ENCODE measurements at places on chromosomes 2 and 18.
A peak's percentile ranks its signal among the peaks of the same experiment; 100 is the strongest.

DNA sequence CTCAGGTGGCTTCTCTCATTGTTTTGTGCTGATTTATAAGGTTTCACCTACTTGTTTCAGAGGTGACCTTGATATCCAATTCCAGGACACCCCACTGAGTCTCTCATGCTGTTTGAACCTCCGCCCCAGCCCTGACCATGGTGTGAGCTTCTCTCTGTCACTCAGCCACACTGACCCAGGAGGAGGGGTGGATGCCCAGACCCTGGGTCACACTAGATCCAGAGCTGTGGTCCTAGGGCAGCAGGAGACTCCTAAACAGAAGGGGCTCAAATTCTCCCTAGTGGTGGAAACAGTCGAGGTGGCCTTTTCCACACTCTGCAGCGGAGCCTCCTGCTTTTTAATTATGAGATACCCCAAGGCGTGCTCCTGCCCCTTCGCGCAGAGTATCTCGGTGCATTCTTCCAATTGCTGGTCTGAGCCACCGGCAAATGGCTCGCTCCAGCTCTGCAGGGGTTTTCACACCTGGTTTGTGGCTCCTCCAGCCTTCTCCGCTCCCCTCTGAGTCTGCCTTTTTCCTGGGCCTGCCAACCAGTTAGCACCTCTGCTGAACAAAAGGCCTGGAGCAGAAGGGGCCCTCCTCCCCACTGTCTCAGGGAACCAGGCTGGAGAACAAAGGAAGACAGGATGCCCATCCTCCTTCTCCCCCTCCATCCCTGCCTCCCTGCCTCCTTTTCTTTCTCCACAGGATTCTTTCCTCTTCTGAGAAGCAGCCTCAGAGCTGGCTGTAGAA lies 147.3 kb upstream of the SPRED2 start:
- H3K4me3 ChIP-seq, result no peak overlapping the region
- no peak overlapping the region for H3K27ac ChIP-seq
- no peaks in the 10 kb centered on the region for H3K27me3 ChIP-seq
- no peak for DNase-seq
- no peaks in the 10 kb centered on the region for H3K36me3 ChIP-seq

DNA sequence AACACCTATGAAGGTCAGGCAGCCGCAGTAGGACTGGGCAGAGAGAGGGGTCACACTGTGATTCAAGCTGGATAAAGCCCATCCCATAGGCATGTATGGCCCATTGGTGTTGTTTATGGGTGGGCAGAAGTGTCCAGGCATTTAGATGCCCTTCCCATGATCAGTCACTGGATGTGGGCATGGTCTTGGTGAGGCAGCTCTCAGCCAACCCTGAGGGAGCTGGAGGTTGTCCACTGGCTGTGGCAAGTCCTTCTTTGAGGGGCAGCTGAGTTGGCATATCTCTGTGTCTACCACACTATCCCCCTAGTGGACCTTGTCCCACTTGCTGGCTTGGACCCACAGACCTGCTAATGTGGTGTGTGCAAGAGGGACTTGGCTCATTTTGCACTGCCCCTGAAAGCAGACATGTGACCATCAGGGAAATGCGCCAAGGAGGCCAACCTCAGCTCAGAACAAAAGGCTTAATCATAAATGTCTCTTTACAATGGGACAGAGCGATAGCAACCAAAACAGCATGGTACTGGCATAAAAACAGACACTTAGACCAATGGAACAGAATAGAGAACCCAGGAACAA lies 82.0 kb downstream of the TMEM17 start:
- H3K4me1 ChIP-seq, result no peaks in the 10 kb centered on the region
- DNase-seq, result no peak
- no peak overlapping the region for H3K4me3 ChIP-seq
- no peaks in the 10 kb centered on the region for H3K36me3 ChIP-seq
- no peaks in the 10 kb centered on the region for H3K27me3 ChIP-seq

DNA sequence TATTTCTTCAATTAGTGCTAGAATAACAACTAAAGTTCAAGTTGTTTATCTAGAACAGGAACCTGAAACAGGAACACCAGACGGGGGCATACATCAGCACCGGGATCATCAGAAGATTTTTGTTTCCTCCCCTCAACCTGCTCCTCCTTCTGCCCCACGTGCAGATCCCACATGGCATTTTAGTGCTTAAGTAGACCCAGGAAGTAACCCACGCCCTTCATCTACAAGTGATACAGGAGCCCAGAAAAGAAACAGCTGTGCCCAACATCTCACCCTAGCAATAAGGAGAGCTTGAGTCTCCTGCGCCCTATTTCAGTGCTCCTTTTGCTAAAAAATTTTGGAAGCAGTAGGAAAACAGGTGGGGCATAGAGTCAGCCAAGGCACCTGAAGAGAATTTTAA lies 5.2 kb downstream of the ZNF385B start:
- no peak overlapping the region for H3K4me3 ChIP-seq
- no peaks in the 10 kb centered on the region for H3K36me3 ChIP-seq
- H3K27me3 ChIP-seq, result peaks cover 4% of the 10 kb centered on the region
- H3K27ac ChIP-seq, result no peak overlapping the region
- no peaks in the 10 kb centered on the region for H3K4me1 ChIP-seq

DNA sequence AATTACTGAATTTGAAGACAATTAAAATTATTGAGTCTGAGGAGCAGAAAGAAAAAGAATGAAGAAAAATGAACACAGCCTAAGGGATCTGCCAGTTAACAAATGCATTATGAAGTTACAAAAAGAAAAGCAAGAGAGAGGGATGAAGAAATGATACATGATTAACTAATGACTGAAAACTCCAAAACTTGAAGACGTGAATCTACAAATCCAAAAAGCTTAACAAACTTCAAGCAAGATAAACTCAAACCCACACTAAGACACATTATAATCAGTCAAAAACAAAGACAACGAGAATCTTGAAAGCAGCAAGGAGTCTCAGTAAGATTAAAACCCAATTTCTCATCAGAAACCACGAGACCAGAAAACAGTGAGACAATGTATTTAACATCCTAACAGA lies 15.6 kb downstream of the RPRD1A start:
- H3K36me3 ChIP-seq, result no peaks in the 10 kb centered on the region
- no peak overlapping the region for H3K4me3 ChIP-seq
- H3K27ac ChIP-seq, result no peak overlapping the region
- DNase-seq, result no peak

GRCh38 chr18:73119574-73119973 lies 251.8 kb upstream of the NETO1 start:
- H3K27ac ChIP-seq, result no peak overlapping the region
- no peaks in the 10 kb centered on the region for H3K36me3 ChIP-seq
- H3K27me3 ChIP-seq, result no peaks in the 10 kb centered on the region
- no peak overlapping the region for H3K4me3 ChIP-seq
- no peak for DNase-seq
- no peaks in the 10 kb centered on the region for H3K4me1 ChIP-seq

DNA sequence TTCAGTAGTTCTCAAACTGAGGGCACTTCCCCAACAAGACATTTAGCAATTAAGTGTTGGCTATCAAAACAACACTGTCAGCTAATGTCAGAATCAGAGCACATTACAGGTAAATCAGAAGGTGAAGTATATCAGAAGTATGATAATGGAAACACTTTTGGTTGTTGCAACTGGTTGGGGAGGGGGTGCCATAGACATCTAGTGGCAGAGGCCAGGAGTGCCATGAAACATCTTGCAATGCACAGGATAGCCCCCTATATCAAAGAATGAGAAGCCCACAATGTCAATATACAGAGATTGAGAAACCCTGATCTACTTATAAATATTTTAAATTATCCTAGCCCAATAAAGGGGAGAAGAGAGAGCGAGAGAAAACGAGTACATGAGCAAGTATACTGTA lies 4.9 kb upstream of the XPO1 start:
- no peaks in the 10 kb centered on the region for H3K27me3 ChIP-seq
- H3K4me3 ChIP-seq, result no peak overlapping the region

DNA sequence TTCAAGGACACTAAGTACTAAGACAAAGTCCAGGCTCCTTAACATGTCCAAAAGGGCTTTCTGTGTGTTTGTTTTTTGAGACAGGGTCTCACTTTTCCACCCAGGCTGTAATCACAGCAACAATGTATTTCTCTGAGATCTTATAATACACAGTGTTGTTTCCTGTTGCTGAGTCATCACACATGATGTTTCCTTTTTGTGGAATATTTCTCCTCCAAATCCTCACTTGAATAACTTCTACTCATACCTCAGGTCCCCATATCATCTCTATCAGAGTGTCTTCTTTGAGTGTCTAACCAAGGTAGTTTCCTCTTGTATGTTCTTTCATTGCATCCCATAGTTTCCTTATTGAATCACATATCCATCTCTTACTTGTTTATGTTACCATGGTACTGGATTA lies 632.0 kb upstream of the PIK3C3 start:
- no peak overlapping the region for H3K4me3 ChIP-seq
- DNase-seq, result no peak
- H3K27me3 ChIP-seq, result no peaks in the 10 kb centered on the region
- no peak overlapping the region for H3K27ac ChIP-seq

DNA sequence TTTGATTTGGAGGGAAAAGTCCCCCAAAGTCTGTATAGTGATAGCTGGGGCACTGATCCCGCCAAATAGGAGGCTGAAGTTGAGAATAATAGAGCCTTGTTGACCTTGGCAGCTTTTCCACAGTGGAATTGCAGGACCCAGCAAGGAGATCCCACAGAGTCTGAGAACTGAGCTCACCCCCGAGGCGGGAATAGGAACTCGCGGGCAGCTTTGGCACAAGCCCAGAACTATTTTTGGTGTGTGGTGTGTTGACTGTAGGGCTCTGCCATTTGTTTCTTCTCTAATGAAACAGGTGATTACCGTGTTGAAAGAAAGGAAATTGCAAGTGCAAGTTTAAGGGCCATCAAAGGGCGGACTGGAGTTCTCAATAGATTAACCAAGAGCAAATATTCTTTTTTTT lies 34.0 kb downstream of the SH3RF3 start:
- H3K27ac ChIP-seq, result no peak overlapping the region
- DNase-seq, result peak; percentile 32
- H3K4me3 ChIP-seq, result no peak overlapping the region
- H3K36me3 ChIP-seq, result no peaks in the 10 kb centered on the region

DNA sequence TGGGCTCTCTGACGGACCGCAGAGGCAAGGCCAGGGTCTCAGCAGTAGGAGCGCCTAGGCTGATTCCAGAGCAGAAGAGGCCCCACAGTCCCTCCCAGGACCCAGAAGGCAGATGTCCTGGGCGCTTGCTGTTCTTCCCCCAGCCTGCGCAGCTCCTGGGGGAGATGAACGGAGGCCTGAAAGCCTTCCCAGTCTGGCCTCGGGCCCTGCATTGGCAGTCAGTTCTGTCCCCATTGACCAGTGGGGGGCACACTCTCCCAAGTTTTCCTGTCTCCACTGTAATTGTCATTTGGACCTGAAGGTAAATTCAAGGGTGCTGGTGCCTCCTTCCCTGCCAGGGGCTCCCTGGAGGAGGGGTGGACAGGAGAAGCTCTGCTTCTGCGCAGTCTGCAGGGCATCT lies 345.7 kb downstream of the CYP26B1 start:
- peak; percentile 55 for DNase-seq
- H3K4me3 ChIP-seq, result no peak overlapping the region
- no peaks in the 10 kb centered on the region for H3K27me3 ChIP-seq
- H3K36me3 ChIP-seq, result no peaks in the 10 kb centered on the region

DNA sequence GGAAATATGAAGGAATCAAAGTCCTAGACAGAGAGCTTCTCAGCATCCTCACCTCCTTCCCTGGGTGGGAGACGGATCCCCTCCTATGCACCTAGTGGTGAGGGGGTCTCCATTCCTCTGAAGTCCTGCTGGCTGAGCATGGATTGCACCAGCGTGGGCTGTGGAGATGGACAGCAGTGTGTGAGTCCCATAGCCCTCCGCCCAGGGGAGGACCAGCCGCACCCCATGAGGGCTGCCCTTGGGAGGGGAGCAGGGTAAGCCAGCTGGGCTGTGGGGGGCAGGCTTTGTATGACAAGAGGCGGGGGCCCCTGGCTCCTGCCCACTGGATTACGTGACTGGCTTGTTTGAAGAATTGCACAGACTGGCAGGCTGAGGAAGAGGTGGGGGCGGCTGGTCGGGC lies 768.2 kb downstream of the GALR1 start:
- H3K27ac ChIP-seq, result no peak overlapping the region
- no peaks in the 10 kb centered on the region for H3K36me3 ChIP-seq
- H3K4me1 ChIP-seq, result no peaks in the 10 kb centered on the region
- no peaks in the 10 kb centered on the region for H3K27me3 ChIP-seq

DNA sequence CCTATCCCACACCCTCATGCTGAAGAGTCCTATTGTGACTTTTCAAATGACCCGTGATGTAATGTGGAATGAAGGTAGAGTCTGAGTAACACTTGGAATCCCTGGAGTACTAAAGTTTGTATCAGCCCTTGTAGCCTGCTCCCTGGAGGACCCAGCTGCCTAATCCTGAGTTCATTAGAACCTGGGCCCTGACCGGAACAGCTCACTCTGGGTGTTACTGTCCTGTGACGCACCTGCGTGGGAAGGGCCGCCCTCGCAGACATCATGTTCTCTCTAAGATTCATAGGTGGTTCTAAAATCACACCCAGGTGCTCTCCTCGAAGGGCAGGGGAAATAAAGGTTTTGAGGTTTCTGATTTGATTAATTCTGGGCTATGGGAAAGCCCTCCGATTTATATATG lies 62.3 kb downstream of the NCK2 start:
- no peaks in the 10 kb centered on the region for H3K4me1 ChIP-seq
- DNase-seq, result no peak
- no peaks in the 10 kb centered on the region for H3K36me3 ChIP-seq
- H3K4me3 ChIP-seq, result no peak overlapping the region
- no peak overlapping the region for H3K27ac ChIP-seq

- no peak overlapping the region for H3K27ac ChIP-seq
- H3K4me1 ChIP-seq, result no peaks in the 10 kb centered on the region
- DNase-seq, result no peak
- no peaks in the 10 kb centered on the region for H3K36me3 ChIP-seq
- H3K4me3 ChIP-seq, result no peak overlapping the region
- H3K27me3 ChIP-seq, result no peaks in the 10 kb centered on the region
These were observed 47.0 kb downstream of the ACKR3 start for GRCh38 chr2:236616624-236617023.

DNA sequence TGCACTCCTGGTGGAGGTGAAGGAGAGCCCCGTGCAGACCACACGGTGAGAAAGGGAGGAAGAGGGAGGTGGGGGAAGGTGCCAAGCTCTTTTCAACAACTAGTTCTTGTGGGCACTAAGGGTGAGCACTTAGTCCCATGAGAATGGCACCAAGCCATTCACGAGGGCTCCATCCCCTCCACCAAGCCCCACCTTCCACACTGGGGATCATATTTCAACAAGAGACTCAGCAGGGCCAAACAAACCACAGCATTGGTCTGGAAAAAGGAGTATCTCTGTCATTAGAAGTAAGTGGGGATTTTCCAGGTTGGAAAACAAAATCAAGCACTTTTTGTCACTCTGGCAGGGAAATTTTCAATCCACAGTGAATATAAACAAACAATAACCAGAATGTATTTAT lies 38.4 kb downstream of the ZAP70 start:
- H3K27ac ChIP-seq, result no peak overlapping the region
- H3K4me3 ChIP-seq, result no peak overlapping the region
- H3K4me1 ChIP-seq, result no peaks in the 10 kb centered on the region
- no peaks in the 10 kb centered on the region for H3K27me3 ChIP-seq
- DNase-seq, result no peak
